NCI-H748 treated with DMSO at 0.1 percent for 48 hours (cell line): ENCODE measurements at places on chromosomes 4 and X.

DNA sequence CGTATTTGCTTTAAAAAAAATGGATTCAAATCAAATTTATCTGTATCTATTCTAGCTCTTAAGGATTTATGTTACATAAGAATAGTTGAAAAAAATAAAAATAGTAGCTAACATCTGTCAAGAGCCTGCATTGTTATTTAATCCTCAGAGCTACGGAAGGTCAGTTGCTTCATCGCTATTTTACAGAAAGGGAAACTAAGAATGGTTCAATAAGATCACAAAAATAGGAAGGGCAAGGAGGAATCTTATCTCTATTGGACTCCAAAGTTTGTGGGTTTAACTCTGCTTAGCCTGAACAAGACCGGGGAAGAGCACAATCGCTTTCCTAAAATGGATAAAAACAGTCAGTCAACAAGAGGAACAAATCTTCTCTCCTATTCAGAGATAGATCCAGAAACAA, 270.2 kb upstream of the SMIM31 start:
- DNase-seq = no peak

- DNase-seq = no peak
Measured at GRCh38 chrX:38656350-38656915, 95.1 kb downstream of the TSPAN7 start.

- no peak for DNase-seq
Measured at GRCh38 chr4:8603931-8604330, 11.4 kb downstream of the CPZ start.

DNA sequence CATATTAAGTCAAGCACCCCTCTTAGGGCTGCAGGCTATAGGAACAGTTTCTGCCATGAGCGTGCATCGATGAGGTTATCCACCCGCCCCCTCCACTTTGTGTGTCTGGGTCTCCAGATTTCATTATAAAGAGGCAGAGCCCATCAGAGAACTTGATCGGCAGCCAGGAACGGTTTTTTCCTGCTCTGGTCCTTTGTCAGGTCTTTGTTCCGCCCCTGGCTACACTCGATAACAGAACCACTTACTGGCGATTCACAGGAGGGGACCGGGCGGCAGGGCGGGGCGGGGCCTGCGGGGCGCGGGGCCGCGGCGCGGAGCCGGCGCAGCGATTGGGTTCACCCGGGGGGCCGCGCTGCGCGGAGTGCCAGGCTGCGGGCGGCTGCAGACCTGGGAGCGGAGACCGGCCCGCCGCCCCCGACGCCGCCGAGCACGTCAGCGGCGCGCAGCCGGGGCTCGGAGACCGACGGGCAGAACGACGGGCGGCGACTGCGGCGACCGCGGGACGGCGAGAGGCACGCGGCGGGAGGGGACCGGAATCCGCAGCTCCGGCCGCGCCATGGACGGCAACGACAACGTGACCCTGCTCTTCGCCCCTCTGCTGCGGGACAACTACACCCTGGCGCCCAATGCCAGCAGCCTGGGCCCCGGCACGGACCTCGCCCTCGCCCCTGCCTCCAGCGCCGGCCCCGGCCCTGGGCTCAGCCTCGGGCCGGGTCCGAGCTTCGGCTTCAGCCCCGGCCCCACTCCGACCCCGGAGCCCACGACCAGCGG, at the start of gene SLC10A4:
Gene SLC10A4, plus strand, starts transcription at position 338 of the 771 bp plus-strand sequence. Its CDS starts 219 bp downstream, at position 557.
- DNase-seq = peak; percentile 13

- no peak for DNase-seq
Measured at GRCh38 chrX:72208126-72208800, 26.7 kb downstream of the PIN4 start.

- no peak for DNase-seq
Measured at GRCh38 chr4:17066972-17067371, 168.5 kb upstream of the LDB2 start.

- DNase-seq = no peak
Measured at GRCh38 chr4:6627832-6628231, 12.7 kb upstream of the MRFAP1 start.

DNA sequence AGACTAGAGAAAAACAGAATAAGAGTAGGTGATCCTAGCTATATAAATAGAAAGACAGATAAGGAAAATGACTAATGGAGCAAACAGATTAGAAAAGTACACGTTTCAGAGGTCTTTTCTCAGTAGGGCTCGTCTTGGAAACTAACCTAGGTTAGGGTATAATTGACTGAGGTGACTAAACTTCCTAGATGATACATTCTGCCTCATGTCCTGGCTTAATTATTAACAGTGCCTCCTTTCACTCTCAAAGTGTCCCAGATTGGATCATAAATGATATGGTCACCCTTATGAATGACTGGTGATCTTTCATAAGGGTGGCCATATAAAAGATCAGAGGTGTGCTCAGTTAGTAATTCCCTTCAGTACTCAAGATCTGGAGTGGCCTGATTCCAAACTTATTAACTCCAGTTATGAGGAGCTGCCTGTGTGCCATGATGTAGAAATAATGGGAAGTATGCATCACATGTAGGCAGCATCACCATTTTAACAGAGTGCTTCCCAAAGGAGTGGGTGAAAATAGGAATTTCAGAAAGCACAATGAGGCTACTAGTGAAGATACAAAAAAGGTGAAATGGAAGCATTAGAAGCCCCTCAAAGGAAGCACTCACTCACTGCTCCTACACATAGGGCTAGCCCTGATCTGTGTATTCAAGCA, 14.7 kb upstream of the GRIA3 start:
- DNase-seq = no peak

- peak; percentile 27 for DNase-seq
Measured at GRCh38 chr4:83010522-83011318, at the start of gene LIN54. Gene LIN54, minus strand, starts transcription at chr4:83010823. Its CDS starts 25,979 bp downstream, at chr4:82984844.

DNA sequence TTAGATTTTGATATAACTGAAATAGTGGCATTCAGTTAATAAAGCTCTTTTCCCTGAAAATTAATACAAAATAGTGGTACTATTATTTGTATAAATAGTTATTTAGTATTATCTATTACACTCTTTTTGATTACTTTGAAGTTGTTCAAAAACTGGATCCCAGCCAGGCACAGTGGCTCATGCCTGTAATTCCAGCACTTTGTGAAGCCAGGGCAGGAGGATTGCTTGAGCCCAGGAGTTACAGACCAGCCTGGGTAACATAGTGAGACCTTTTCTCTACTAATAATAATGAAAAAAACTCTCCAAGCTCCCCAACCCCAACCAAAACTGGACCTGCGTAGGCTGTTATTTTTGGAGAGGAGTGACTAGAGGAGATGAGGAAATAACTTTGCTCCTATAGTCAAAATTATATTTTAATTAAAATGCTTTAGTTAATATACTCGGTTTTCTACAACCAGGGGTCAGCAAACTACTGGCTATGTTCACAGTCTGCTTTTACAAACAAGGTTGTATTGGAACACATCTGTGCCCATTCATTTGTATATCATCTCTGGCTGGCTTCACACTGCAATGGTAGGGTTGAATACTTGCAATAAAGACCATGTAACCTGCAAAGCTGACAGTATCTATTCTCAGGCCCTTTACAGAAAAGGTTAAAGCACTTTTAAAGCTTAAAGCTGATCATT, 27.6 kb downstream of the GUCY1A1 start:
- DNase-seq = no peak

DNA sequence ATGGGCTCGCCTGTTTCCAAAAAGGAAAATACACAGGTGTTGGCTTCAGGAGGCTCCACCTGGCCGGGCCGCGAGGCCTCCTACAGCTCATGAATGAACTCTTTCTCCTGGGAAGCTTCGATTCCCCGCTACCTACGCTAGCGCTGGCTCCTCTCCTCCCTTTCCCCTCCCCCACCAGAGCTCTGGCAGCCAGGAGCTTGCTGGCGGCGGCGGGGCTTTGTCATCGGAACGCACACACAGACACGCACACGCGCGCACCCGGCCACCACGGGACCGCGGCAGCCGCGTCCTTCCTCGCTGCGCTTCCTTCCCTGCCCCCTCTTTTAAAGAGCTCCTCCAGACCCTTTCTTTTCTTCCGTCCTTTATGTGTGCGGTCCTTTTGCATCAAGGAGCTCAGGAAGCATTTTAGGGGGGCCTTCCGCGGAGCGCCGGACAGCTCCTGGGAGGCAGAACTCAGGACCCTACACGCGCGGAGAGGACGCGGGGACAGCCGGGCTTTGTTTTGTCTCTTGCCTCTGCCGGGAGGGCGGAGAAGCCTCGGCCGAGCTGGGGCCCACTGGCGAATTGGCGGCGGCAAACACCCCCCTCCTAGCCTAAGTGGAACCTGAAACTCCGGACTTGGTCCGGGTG, 70.2 kb upstream of the BCOR start:
- DNase-seq = peak; percentile 16

GRCh38 chrX:1386338-1387127, 5.4 kb downstream of the SLC25A6 start:
- DNase-seq = no peak

DNA sequence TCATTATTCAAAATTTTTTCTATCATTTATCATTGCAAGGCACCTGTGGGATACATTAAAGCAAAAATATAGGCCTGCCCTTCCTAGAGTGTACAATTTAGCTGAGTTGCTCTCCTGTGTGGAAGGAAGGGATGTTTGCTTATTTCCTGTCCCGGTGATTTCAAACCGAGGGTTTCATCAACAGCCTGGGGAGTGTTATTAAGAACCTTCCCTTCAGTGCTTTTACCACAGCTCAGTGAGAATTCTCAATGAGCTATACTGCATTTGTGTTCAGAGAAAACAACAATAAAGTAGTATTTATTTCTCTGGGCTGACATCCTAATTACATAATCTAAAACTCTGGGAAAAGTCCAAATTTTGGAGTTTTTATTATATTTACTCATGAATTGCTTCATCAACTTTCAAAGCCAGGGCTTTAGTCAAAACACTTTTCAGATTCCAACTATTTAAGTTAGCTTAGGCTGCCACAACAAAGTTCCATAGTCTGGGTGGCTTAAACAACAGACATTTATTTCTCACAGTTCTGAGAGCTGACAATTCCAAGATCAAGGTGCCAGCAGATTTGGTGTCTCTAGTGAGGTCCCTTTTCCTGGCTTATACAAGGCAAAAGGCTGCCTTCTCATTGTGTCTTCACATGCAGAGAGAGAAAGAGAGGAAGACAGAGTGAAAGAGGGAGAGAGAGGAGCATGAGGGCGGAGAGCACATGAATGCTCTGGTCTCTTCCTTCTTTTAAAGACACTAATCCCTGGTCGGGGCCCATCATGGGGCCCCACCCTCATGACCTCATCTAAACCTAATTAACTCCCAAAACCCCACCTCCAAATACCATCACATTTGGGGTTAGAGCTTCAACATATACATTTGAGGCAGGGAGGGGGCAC, 62.6 kb downstream of the MMRN1 start:
- DNase-seq = no peak

- DNase-seq = no peak
Measured at GRCh38 chrX:42837747-42838146, 59.8 kb upstream of the PPP1R2C start.

DNA sequence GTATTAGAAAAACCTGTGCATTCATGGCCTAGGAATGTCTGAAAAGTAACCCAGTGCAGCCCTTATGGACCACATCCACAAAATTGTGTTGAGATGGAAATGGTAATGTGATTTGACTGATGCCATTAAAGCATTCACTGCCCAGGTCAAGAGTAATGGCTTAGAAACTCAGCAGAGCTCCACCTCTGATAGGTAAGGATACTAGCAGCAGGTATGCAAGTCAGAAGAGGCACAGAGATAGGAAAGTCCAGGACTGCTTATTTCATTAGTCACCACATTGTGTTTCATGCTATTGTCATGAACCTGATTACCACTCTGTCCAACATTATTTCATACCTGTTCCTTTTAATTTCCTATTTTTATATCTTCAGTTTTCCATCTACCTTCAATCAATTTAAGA, 2042.2 kb downstream of the ARAP2 start:
- no peak for DNase-seq

- DNase-seq = peak; percentile 3
Measured at GRCh38 chrX:15855568-15856221, 1.1 kb upstream of the AP1S2 start.

GRCh38 chrX:80285131-80285773, 135.0 kb upstream of the TENT5D start:
- peak; percentile 3 for DNase-seq

DNA sequence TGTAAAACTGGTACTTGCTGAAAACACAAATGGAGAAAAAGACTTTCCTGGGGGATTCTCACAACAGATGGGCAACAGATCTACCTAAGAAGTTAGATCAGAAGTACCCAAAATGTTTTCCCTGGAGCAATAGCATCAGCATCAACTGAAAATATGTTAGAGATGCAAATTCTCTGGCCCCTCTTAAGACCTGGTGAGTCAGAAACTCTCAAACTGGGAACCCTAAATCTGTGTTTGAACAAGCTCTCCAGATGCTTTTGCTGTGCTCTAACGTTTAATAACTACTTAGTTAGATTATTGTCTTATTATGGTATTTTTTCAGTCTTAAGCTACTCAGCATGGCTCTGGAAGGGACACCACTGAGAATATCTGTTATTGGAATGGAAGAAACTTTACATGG, 55.2 kb upstream of the TRPC3 start:
- DNase-seq = no peak

GRCh38 chr4:182491719-182492118, 248.5 kb downstream of the TENM3 start:
- DNase-seq = no peak

DNA sequence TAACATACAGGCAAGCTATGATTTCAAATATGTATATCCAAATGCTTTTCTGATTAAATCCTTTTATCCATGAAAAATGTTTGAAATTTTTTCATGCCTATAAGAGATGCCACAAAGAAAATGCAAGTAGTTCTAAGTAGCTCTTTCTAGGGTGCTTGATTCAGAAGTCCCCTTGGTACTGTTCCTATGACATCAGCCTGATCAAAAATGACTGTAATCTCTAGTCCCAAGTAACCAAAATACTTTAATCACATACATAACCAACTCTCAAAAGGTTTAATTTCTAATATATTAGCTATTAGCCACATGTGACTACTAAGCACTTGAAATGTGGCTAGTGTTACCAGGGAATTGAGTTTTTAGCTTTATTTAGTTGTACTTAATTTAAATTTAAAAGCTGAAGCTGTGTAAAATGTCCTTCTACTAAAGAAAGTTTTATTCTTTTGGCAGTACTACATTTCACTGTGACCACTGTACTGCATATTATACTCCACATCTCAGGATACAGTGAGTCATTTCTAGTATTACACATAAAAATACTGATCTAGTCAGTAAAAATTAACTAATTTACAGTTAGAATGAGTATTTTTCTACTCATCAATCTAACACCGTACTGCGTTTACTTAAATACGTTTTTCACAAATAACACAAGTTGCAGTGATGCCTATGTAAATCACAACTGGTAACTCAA, 33.9 kb downstream of the FBXW7 start:
- DNase-seq = no peak

DNA sequence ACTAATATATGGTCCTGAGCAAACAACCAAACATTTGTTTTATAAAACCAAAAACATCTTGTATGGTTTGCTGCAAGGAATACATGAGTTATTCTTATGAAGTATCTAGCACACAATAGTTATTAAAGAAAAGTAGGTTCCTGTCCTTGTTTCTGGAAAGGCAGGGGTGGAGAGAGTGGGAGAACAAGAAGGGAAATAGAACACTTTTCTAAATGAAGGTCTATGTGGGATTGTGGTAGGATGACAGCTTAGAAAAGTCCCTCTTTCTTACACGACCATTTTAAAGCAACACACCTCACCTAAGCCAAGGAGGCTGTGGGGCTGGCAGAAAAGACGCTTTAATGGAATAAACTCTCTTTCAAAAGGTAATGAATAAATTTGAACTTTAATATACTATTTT, 164.6 kb downstream of the ARAP2 start:
- DNase-seq = no peak
